ENCODE measurements at places on chromosomes 2 and 18.

DNA sequence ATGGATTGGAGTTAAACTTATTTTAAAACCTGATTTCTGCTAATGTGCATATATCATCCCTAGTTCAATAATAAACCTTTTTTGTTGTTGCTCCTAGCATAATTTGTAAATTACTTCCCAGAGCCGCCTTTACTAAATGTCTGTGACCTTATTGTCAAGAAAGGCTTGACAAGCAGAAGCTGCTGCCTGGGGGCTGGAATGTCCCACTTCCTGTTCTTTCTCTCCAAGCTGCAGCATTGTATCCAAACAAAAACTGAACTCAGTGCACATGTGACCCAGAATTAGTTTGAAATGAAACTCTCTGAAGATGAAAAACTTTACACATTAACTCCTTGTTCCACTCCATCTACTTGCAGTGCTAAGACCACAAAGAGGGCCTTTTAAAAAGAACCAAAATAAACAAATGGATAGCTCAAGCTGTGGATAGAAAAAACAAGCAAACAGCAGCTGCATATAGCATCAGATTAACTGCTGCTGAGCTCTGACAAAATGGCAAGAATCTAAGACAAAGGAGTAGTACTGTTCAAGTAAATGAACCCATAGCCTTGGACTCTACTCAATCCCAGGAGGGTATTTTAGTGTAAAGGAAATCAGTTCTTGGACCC, 99.8 kb upstream of the NEUROD1 start:
- no peak for DNase-seq

- DNase-seq: no peak
Measured at GRCh38 chr18:5527603-5528002, 16.2 kb downstream of the EPB41L3 start.

- DNase-seq: no peak
Measured at GRCh38 chr2:31931916-31932315, 78.9 kb downstream of the MEMO1 start.

- no peak for DNase-seq
Measured at GRCh38 chr18:48765053-48765452, 185.7 kb downstream of the SMAD7 start.

- no peak for DNase-seq
Measured at GRCh38 chr2:168519534-168520308, 63.6 kb downstream of the CERS6 start.

DNA sequence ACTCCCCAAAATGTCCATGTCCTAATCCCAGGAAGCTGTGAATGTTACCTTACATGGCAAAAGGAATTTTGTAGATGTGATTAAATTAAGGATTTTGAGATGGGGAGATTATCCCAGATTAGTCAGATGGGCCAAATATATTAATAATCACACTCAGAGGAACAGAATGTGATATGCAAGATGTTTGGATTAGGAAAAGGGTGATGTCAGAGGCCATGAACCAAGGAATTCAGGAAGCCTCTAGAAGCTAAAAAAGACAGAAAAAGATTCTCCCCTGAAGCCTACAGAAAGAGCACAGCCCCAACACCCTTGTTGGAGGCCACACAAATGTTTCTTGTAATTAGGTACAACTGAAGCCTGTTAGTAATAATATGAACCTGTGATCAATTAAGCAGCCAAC, 13.1 kb downstream of the TMEM131 start:
- DNase-seq: no peak

DNA sequence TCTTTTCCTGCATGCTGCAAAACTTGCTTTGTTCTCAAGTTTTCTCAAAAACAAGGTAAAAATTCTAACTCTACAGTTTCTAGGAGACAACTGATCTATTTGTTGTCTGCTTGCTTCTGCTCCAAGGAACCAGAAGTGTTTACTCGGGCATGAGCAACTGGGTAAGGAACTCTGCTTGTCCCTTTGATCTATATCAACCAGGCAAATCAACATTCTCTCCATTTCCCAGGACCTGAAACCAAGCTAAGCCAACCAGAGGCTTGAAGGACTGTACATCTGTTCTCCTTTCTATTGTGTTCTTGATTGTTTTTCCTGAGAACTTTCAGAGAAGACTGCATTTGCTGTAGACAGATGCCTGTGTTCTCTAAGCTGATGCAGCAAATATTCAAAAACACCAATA, 335.0 kb upstream of the KCNH7 start:
- DNase-seq: no peak

DNA sequence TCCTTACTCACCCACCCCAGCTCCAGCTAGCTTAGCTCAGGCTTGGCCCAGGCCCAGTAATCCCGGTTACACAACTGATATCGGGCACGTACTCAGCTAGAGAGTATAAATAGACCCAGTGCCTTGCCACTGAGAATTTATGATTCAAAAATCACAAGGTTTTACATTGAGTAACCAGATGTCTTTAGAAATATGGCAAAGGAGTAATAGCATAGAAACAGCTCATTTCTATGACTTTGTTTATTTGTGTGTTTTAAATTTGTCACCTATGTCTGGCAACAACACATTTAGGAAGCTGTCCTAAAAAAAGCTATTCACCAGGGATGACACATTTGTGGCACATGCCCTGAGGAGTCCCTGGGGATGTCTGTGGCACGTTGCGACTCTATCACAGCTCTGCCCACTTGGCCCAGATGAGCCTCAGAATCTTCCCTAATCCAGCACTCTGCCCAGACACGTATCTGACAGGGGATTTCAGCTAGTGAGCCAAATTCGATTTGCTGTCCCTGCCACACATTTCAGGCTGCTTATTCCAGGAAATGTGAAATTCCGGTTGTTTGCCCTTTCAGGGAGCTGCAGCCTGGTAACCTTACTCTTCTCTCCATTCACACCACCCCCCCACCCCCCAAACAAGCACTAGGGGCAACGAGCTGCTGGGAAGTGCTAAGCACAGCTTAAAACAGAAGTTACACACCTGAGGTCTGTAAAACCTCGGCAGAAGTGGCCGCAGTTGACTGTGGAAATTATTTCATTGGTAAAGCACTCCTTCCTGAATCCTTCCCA, 85.4 kb upstream of the ZCCHC2 start:
- DNase-seq: no peak

- no peak for DNase-seq
Measured at GRCh38 chr2:214117054-214117453, 293.8 kb upstream of the VWC2L start.

- no peak for DNase-seq
Measured at GRCh38 chr2:40751981-40752380, 300.1 kb upstream of the SLC8A1 start.

GRCh38 chr2:102141970-102142828, at the start of gene IL1R1:
Gene IL1R1, plus strand, starts transcription at chr2:102142746. Its CDS starts 14,979 bp downstream, at chr2:102157725.
- peak; percentile 81 for DNase-seq

- DNase-seq: no peak
Measured at GRCh38 chr2:1936427-1936980, 192.2 kb upstream of the PXDN start.

DNA sequence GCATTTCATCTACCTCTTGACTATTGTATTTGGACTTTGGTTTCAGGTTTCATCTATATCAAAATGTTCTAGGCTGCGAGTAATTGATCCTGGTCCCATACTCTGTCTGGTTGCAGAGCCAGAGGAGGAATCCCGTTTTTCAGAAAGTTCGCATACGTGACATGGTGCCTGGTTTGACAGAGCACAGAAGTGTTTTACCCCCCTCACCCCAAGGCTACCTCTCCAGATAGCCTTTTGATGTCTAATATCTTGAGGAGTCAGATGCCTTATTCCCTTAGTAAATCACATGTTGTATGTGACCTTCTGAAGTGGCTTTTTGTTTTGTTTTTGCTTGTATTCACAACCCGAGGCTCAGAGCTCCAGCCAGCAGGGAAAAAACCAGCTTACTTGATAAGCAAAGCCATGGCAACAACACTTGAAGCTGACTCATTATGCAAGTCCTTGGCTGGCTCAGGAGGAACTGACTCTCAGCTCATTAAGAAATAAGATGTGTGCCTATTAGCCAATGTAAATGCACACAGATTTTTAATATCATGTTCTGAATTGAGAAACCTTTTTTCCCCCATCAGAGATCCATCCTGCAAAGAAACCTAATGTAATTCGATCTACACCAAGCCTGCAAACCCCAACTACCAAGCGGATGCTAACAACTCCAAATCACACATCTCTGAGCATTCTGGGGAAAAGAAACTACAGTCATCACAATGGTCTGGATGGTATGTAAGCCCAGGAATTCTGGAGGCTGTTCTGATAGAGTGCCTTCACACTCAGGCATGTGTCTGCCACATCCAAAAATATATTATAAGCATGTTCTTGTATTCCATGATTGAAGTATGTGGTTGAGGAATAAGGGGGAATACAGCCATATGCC, 41.4 kb downstream of the OXER1 start:
- DNase-seq: no peak

DNA sequence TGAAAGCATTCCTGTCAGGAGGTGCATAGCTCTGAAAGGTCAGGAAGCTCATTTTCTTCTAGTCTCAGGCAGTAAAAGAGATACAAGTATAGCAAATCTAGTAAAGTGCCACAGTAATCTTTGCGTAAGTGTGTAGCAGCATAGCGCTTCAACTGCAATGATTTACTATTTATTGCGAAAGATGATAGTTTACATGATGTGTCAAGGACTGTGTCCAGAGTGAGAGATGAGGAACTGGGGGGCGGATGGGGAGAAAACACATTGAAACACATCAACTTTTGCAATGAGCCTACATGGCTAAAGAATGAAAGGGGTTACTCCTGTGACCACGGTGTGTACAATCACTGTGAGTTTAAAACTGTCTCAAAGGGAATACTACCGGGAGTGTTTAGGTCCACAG, 644.4 kb downstream of the GALR1 start:
- DNase-seq: no peak

DNA sequence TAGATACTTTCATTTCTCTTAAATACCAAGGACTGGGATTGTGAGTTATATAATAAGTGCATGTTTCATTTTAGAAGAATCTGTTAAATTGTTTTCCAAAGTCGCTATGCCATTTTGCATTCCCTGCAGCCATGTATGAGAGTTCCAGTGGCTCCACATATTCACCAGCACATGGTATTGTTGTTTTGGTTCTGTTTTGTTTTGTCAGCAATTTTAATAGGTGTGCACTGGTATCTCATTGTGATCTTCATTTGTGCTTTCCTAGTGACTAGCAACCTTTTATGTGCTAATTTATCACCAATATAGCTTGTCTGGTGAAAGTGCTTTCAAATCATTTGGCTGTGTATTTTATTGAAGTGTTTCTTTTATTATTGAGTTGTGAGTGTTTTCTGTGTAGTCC, 278.9 kb downstream of the ZNF516 start:
- DNase-seq: no peak

- no peak for DNase-seq
Measured at GRCh38 chr2:47196046-47196445, 40.9 kb upstream of the STPG4 start.

GRCh38 chr18:49024804-49025421, 74.1 kb upstream of the SMAD7 start:
- DNase-seq: no peak

GRCh38 chr18:50666536-50666935, 106.6 kb downstream of the MAPK4 start:
- DNase-seq: no peak

DNA sequence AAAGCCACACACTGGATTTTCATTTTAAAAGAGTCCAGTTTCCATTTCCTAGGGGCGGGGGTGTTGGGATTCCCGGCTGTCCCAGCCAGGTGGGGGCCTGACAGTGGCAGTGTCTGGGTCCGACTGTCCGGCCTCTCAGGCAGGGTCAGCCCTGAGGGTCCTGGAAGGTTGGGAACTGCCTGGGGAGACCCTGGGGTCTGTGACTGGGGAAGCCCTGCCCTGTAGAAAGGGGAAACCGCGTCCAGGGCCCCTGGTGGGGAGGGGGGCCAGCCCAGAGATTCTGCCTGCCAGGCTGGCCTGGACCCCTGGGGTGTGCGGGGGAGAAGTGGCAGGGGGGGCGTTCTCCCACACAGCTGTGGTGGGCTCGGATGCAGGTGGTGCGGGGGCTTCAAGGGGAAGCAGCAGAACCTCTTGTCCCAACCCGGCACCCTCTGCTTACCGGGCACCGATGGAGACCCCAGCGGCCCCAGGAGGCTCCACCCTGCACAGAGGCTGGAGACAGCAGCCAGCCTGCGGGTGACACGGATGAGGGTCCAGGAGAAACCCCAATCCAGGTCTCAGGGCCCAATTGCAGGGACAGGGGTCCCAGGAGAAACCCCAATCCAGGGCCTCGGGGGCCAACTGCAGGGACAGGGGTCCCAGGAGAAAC, 4.9 kb downstream of the RTP5 start:
- no peak for DNase-seq

DNA sequence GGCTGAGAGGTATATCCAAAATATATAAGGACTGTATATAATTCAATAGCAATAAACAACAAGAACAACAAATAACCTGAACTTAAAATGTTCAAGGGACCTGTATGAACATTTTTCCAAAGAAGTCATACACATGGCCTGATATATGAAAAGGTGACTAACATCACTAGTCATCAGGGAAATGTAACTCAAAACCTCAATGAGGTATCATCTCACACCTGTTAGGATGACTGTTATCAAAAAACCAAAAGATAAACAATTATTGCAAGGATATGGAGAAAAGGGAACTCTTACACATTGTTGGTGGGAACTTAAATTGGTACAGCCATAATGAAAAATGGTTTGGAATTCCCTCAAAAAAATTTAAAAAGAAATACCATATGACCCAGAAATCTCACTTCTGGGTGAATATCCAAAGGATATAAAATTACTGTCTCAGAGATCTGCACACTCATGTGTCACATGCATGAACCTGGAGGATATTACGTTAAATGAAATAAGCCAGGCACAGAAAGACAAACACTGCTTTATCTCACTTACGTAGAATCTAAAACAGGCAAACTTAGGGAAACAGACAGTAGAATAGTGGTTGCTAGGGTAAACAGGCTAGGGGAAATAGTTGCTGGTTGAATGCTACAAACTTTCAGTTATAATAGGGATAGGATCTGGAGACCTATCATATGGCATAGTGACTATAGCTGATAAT, 334.5 kb upstream of the MMADHC start:
- no peak for DNase-seq

DNA sequence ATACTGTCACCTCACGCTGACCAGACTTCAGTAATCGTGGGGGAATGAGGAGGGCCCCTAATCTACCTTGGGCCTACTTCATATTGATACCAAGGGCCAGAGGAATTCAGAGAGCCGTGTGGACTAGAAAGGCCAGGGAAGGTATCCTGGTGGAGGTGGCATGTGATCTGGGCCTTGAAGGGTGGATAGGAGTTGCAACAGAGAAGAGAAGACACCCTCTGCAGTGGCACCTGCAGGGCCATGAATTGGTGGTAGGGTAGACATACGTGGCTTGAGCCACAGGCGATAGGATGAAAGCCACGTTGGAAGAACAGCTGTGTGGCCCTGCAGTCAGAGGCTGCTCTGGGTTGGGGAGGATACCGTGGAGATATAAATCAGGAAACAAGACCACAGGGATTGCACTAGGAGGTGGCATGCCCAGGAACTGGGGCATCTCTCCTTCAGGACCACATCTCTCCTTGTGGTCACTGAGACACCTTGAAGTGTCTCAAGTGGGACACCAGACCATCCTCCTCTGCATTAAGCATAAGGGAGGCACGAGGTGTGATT, 141.4 kb downstream of the CYP26B1 start:
- no peak for DNase-seq

- no peak for DNase-seq
Measured at GRCh38 chr2:70679259-70679658, 88.7 kb downstream of the ADD2 start.

Data from HuH-7 (cell line).